Uterus (tissue), 4 donors: ENCODE measurements at places on chromosomes 5 and 9. TPM values are rescaled to one million over a fixed set of nuclear protein-coding genes. Genes with fewer than 3 reads are reported as not detected.

DNA sequence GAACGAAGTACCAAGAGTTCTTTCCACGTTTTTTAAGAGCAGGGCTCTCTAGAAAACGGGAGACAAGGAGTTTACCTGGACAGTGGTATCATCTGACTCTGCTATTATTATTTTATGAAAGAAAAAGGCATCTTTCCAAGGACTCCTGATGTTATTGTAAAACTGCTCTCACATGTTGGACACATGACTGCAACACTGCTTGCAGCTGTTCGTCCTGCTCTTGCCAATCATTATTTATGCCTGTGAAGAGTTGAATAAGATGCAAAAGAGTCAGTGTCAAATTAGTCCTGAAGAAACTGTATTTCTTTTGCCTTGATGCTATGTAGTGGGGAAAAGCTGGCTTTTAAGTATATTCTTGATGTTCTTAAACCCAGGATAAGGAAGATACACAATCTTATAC, 284.5 kb upstream of the PTGER4 start:
- DNase-seq = no peak

GRCh38 chr5:66992547-66992946, 204.1 kb downstream of the CD180 start:
- no peak for DNase-seq

GRCh38 chr5:163695830-163696578, 190.6 kb downstream of the MAT2B start:
- DNase-seq = no peak

GRCh38 chr5:154401355-154401754, 44.4 kb upstream of the SAP30L start:
- DNase-seq = no peak

GRCh38 chr9:129688285-129689043, 23.0 kb downstream of the PRRX2 start:
- no peak for DNase-seq

GRCh38 chr9:93586290-93587057, 10.1 kb downstream of the PHF2 start:
- no peak for DNase-seq

DNA sequence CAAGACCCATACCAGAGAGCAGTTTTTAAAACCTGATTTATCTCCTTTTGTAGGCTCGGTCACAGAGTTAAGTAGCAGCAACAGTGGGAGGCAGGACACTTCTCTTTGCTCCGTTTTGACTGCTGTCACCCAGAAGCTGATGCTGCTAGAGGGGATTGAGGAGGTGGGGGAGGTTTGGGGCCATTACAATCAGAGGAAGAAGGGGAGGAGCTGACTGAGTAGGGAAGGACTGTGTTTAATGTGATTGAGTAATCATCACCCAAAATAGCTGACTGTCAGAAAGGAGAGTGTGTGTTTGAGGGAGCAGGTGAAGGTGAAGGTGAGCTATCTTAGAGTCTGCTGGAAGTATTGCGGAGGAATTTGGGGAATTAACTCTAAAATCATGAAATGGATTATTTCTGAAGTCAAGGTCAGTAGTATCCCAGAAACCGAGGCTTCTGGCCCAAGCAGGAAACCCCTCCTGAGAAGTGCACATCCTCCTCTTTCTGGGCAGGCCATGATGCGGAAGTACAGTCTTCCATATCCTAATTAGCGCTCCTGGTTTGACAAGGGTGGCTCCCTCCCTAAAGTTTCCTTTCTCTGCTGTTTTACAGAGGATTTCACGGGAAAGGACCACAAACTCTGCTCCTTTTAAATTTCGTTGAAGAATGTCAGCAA, 214.9 kb downstream of the PLK2 start:
- DNase-seq = no peak

DNA sequence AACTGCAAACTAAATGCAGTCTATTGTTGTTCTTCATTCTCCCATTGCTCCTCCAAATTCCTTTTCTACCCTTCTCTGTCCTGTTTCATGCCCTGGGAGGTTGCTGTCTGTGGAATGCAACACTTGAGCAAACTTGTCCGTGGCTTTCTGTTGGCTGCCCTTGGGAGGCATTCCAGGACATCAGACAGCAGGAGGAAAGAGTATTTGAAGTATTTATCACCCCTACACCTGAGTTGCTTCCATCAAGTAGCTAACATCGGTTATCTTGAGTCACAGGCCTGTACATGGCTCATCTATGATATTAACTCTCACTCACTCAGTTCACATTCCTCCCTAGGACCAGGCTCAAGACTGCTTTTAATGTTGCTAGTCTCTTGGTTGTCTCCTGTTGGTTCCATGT, 803.4 kb upstream of the CDH6 start:
- no peak for DNase-seq

GRCh38 chr9:33786681-33787080, 8.7 kb upstream of the PRSS3 start:
- DNase-seq = no peak

GRCh38 chr9:135494791-135495559, 5.5 kb upstream of the MRPS2 start:
- no peak for DNase-seq

- peak; percentile 16 for DNase-seq
Observed at GRCh38 chr9:26723486-26723885, 169.1 kb downstream of the CAAP1 start.

- DNase-seq = no peak
Observed at GRCh38 chr5:93346301-93346700, 234.7 kb downstream of the NR2F1-AS1 start.

- no peak for DNase-seq
Observed at GRCh38 chr5:167921796-167922195, 369.6 kb upstream of the WWC1 start.

DNA sequence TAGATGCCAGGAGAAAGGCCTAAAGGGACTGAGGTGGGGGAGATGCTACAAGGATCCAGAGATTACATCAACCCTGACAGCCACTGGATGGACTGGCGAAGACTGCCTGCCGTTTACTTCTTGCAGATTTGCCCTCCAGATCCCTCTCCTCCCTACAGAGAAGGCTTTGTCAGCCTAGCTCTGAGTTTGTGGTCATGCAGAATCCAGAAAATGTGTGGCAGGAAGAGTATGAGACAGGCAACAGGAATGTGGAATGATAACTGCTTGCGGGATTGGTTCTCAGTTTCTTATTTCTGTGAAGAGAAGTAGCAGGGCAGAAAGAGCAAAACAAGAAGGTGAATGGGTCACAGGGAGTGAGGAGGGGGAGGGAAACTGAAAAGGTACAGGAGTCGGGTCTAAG, 129.6 kb downstream of the TLE1 start:
- DNase-seq = no peak

DNA sequence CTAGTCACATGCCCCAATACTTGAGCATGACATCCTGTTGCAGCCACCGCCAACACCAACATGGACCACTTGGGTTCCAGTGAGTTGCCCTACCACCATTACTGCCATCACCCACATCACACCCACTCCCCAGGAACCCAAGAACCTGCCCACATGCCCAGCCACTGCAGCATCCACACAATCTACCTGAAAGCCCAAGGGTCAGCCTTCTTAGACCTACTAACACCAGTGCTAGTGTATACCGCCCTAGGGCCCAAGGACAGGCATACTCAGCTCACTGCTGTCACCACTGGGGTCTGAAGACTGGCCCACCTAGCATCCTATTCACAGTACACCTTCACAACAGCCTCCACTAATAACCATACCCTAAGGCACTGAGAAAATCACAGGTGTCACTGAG, 82.0 kb downstream of the SYK start:
- no peak for DNase-seq

DNA sequence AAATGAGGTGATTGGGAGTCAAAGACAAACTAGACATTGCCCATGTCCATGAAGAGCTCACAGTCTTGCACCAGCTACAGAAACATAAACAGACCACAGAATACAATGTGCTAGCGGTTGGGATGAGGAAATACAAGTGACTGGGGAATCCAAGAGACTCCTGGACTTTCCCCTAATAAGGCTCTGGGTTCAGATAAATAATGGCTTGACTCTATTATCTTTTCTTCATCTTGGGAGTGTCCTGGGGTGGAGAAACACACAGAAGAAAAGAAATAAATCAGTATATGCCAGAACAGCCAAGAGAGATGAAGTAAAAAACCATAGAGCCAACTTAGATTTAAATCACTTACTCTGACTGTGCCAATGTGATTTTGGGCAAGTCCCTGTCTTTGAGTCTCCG, 227.8 kb downstream of the PAPPA start:
- no peak for DNase-seq

- no peak for DNase-seq
Observed at GRCh38 chr5:168415401-168415800, 70.9 kb upstream of the RARS1 start.

GRCh38 chr5:167638816-167639215, 652.6 kb upstream of the WWC1 start:
- no peak for DNase-seq

- DNase-seq = no peak
Observed at GRCh38 chr5:151006704-151007334, 13.6 kb upstream of the GPX3 start.

GRCh38 chr9:35743452-35743851, 5.6 kb downstream of the GBA2 start:
- DNase-seq = no peak

GRCh38 chr9:125393426-125393825, 131.8 kb downstream of the GAPVD1 start:
- no peak for DNase-seq

- DNase-seq = no peak
Observed at GRCh38 chr5:119032656-119033055, 38.2 kb upstream of the DMXL1 start.

- no peak for DNase-seq
Observed at GRCh38 chr9:79360387-79361347, 211.1 kb upstream of the TLE4 start.

The CACFD1 gene
- 2.4 TPM for total RNA-seq

The KCNV2 gene
- not detected for total RNA-seq

The FCN2 gene
- total RNA-seq = not detected

The FBXL7 gene
- total RNA-seq = 6.5 TPM

The SLC36A3 gene
- not detected for total RNA-seq

The SOX30 gene
- total RNA-seq = not detected

The NMUR2 gene
- not detected for total RNA-seq

The GPR151 gene
- total RNA-seq = not detected

The IL5 gene
- total RNA-seq = not detected

The PCDHB6 gene
- total RNA-seq = 0.51 TPM

The PTPN3 gene
- total RNA-seq = 5.5 TPM

The C1QTNF2 gene
- 3.2 TPM for total RNA-seq
